ENCODE measurements at places on chromosomes 16 and 17.
A peak's percentile ranks its signal among the peaks of the same experiment; 100 is the strongest.

GRCh38 chr16:2527071-2527783 is 4.0 kb downstream of the CEMP1 start:
- DNase-seq, result no peak

GRCh38 chr16:6892966-6893365 is 439.7 kb upstream of the RBFOX1 start:
- no peak for DNase-seq

GRCh38 chr16:83004868-83005652 is 378.3 kb downstream of the CDH13 start:
- no peak for DNase-seq

GRCh38 chr17:26809033-26809432 is 484.9 kb upstream of the WSB1 start:
- DNase-seq, result no peak

DNA sequence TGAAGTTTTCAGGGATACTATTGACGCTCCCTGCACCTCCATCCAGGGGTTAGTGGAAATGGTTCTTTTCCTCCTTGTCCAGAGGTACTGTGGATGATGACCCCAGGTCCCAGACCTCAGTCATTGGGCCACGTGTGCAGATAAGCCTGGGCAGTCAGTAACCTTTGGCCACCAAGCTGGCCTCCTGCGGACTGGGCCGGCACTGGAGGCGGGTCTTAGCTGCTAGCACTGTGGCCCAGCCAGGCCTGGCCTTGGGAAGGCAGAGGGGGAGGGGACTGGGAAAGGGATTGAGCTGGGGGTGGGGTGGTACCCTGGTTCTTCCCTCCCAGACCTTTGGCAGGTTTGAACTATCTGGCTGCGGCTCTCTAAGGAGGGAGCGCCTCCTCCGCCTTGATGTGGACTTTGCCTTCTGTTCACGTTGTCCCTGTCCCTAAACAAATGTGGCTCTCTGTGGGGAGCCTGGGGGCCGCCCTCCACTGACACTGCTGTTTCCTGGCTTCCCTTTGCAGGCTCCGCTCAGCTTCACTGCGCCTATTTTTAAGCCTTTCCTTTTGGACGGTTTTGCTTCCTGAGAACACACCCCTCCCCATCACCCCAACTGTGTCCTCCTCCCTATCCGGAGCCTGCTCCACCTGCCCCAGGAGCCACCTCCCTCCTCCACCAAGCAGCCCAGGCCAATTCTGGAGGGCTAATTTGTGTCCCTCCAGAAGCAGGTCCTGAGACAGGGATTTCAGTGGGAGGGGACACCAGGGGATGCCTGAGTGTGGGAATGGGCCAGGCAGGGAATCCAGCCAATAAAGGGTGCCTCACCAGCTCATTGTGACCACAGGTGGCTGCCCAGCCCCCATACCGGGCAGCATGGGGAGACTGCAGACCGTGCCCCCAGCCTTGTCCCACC is 251.9 kb downstream of the SEC14L1 start:
- DNase-seq, result no peak

- DNase-seq, result no peak
These were observed 1.2 kb downstream of the BCAR1 start for GRCh38 chr16:75250089-75250808.

- no peak for DNase-seq
These were observed 2.7 kb upstream of the GJC1 start for GRCh38 chr17:44832805-44833204.

DNA sequence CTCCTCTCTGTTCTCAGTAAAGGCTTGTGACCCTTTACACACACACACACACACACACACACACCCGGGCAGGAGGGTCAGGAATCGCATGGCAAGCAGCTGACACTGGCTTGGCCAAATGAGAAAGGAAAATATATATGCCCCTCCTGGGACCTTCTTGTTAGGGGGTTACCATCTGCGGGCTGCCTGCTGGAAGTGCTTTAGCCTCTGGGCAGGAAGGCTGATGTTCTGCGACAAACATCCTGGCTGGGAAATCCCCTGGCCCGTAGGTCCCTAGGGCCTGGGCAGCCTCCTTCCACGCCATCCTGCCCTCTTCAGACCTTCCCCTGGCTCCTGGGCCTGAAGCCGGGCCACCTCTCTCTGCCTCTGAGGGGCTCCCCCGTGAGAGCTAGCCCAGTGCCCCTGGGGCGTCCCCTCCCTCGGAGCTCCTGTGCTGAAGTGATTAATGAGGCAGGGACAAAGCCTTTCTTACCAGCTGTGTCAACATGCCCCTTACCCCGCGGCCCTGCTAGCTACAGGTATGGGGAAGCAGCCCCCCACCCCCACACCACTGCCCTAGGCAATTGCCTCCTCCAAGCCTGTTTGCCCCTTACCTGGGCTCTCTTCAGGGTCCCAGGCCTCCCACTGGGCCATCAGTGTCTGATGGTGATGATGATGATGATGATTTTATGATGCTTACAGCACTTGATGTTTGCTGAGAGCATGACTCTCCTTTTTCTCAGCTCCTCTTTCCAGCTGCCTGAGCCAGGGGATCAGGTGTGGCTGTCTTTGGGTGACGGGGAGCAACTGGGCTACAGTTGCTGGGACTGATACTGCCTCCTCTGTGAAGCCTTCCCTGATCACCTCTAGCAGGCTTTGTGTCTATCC is 32.8 kb upstream of the ETV4 start:
- no peak for DNase-seq

GRCh38 chr17:27333410-27333980 is 39.6 kb downstream of the WSB1 start:
- no peak for DNase-seq

DNA sequence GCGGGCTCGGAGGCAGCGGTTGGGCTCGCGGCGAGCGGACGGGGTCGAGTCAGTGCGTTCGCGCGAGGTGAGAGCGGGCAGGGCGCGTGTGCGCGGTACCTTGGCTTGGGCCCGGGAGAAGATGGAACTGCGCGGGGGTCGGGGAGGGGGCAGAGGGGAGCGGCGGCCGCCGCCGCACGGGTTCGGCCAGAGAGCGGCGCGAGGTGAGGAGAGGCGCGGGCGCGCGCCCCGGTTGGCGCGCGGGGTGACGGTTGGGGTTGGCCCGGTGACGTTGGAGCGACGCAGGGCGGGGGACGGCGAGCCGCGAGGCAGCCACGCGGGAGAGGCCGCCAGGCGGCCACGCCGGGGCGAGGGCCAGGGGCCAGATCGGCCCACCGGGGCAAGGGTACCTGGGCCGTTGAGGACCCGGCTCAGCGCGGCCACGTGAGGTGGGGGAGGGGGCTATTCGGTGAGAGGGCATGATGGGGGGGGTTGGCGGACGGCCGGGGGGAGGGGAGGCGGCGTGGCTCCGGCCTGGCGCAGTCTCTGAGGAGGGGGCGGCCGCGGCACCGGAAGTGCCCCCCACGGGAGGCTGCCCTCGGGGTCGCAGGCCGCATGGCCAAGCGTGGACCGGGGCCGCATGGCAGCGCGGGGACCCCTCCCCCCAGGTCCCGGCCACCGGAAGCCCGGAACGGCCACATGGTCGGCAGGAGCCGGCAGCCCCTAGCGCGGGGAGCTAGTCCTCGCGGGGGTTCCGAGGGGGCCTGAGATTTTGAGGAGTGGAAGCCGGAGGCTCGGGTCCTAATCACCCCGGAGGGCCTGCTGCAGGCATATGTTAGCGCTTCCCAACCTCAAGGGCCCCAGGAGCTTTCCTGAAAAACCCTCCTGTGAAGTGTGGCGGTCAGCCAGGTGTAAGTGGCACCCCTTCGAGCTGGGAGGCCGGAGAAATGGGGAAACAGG is 527 bp downstream of the EIF5A start:
- peak; percentile 27 for DNase-seq

- no peak for DNase-seq
These were observed 191.5 kb downstream of the SEC14L1 start for GRCh38 chr17:77332034-77332971.

GRCh38 chr17:59837308-59838051 is 55.3 kb downstream of the TUBD1 start:
- DNase-seq, result no peak

- DNase-seq, result no peak
These were observed 119.7 kb upstream of the MYOCD start for GRCh38 chr17:12545877-12546513.

GRCh38 chr17:72123530-72124437 is 3.0 kb downstream of the SOX9 start:
- DNase-seq, result no peak

DNA sequence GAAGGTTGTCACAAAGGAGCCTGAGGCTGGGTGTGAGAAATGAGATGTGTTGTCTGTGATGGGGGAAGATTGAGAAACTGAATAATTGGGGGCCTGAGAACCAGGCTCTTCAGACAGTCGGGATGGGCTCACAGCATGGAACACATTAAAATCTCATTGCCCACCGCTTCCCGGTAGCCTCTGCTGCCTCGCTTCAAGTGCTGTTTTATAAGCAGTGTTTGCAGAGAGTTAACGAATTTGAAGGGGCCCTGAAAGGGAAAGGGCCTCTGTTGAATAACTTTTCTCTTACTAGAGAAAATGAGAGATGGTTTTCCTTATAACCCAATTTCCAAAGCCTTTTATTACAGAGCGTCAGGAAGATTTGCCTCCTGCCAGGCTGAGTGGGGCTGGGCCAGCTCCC is 258.8 kb upstream of the ASIC2 start:
- DNase-seq, result no peak

DNA sequence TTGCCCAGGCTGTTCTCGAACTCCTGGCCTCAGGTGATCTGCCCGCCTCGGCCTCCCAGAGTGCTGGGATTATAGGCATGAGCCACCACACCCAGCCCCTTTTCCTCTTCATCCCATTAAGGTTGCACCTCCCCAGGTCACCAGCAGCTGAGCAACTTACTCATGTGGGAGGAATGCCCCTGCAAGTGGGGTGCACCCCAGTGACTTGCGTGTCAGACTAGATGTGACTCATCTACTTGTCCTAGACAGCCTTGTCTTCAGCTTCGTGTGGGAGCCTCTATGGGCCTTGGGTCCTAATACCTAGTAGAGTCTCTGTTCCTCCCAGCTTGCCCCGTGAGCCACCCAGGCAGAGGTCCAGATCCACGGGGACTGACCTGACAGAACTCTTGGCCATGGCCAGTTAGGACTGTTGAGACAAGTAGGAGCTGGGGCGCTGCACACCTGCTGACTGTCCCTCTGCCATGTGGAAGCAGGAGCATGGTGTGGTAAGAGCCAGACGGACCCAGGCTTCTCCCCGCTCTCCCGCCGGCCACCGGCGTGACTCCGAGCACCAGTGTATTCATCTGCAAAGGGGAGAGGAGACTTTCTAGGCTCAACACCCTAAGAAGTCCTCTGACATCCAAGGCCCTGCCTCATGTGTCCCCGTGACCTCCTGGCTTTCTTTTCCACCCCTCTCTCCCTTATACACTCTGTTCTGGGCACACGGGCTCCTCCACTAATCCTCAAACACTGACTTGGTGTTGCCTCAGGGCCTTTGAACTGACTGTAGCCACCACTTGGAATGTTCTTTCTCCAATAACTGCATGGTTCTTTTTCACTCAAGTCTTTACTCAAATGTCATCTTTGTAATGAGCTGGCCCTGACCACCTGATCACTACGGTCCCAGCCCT is 11.6 kb upstream of the CBX4 start:
- DNase-seq, result no peak

DNA sequence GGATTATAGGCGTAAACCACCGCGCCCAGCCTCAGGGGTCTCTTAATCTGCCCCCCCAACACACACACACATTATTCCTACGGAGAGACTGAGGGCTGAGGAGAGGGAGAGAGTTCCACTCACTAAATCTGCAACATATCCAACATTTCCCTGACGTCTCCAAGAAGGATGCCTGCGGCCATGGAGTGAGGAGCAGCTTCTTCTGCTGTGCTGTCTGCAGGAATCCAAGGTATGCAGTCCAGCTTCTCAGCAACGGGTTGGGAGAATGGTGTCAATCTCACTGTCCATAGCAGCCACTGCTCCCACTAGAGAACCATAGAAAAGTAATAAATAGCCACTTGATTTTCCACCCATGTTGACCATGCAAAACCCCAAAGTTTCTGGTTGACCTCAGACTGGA is 5.1 kb upstream of the PLXDC1 start:
- no peak for DNase-seq

GRCh38 chr17:70945386-70945785 is 776.1 kb downstream of the KCNJ2 start:
- DNase-seq, result no peak

Measured in activated CD4-positive, alpha-beta T cell treated with anti-CD3 and anti-CD28 coated beads for 24 hours (primary cell).